ENCODE measurements at places on chromosomes 6 and 20.

DNA sequence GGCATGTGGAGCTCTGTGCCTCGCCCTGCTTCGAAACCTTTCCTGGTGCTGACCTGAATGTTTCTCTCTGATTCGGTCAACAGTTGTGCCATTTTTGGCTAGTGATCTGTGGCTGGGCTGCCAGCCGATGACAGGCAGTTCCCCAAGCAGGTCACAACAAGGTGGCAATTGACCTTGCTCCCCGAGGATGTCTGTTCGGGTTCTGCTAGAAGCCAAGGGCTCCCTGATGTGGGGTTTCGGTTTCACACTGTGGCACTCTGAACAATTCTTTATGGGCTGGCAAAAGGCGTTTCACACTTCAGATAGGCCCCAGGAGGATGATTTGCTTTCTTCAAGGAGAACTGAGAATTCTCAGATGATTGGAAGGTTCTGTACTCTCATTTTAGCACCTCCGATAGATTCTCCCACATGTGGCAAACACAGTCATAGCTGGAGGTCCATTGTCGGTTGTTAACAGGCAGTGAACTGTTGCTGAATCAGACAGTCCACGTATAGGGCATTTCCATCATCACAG lies 135.6 kb downstream of the SLC24A3 start:
- no peak for DNase-seq

GRCh38 chr6:136173519-136174507 lies 76.3 kb downstream of the MTFR2 start:
- DNase-seq: peak; percentile 8

DNA sequence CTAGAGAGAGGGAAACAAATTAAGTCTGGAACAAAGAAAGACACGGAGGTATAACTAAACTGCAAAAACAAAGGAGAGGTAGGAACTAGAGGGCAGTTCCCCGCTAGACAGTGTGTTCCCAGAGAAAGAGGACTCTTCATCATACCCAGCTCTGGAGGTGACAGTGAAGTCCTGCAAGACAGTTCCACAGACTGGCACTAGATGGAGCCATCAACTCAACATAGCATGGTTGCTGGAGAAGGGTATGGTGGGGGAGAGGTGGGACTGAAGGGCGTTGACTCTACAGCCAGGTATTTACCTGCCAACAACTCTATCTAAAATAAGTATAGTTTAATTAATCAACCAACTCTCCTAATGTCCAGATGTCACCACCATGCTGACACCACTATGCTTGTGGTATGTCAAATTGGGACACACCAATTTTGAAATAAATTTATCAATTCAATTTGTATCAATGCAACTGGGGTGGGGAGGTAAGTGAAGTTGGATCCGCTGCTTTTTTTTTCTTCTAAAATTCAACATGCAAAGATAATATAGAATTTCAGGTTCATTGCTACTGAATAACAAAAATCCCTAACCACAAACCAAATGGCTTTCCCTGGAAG lies 9.7 kb downstream of the BACH2 start:
- peak; percentile 67 for DNase-seq

GRCh38 chr6:161189891-161190290 lies 84.0 kb downstream of the AGPAT4 start:
- DNase-seq: no peak

- no peak for DNase-seq
Observed at GRCh38 chr6:74966712-74967111, 239.1 kb downstream of the COL12A1 start.

DNA sequence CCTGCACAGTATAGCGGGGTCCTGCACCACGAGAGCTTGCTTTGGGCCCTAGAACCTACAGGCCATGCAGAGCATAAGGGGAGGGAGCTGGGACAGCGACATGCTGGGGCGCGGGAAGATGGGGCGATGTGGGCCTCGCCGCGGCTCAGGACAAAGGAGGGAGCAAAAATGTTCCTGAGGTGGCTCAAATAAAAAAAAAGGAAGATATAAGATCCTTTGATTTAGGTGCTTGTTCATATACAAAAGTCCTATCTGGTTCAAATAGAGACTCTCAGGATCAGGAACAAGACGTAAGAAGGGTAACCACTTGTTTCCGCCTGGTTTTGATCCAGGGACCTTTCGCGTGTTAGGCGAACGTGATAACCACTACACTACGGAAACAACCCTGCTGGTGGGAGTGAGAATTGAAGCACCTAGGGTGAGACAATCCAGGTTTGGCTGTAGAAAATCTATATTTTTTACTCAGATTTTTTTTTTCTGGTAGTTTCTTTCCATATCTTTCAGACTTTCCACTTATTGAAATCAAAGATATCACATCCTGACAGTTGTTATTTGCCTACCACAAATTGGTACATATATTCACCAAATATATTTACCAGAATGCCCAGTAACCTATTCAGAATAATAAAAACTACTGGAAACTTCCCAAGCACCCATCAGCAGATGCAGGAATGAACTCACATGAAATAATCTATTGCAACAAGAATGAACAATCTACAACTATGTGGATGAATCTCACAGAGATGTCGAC lies 177.9 kb upstream of the ZNF184 start:
- DNase-seq: no peak

DNA sequence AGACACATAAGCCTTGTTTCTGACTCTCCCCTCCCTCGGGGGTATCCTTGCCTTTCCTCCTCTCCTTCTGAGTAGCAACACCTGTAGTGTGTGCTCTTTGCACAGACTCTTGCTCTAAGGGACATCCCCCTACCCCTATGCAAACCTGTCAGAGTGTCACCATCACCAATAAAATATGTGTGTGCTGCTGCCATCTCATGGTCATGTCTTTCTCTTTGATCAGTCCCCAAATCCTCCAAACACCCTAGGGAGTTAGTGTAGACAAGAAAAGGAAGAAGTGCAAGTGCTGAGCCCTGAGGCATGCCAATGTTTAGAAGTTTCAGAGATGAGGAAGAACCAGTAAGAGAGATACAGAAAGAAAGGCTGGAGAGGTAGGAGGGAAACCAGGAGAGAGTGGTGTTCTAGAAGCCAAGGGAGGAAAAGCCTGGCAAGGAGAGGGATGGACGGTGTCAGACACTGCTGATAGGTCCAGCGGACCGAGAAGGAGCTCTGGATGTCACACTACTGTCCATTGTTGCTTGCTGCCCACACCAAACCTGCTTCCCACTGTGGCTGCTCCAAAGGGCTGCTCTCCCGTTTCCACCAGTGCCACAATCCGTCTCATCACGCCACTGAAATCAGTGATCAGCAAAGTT lies 16.4 kb downstream of the TRMT6 start:
- peak; percentile 60 for DNase-seq

DNA sequence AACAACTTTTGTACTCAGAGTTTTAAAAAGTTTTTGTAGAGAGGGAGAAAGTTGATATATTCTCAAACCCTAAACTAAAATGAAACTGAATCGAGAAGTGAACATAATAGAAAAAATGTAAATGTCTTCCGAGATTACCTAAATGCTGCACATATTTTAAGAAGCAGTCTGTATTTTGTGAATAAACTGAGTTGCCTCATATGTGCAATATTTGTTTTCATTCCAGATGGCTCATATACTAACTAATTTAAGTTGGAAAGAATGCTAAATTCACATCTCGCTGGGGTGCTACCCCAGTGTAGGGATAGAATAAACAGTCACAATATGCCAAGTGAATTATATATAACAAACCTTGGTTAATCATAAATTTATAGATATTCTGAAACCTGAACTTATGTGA lies 285.9 kb upstream of the THEMIS start:
- DNase-seq: no peak

GRCh38 chr20:34163307-34163706 lies 51.3 kb upstream of the EIF2S2 start:
- no peak for DNase-seq

DNA sequence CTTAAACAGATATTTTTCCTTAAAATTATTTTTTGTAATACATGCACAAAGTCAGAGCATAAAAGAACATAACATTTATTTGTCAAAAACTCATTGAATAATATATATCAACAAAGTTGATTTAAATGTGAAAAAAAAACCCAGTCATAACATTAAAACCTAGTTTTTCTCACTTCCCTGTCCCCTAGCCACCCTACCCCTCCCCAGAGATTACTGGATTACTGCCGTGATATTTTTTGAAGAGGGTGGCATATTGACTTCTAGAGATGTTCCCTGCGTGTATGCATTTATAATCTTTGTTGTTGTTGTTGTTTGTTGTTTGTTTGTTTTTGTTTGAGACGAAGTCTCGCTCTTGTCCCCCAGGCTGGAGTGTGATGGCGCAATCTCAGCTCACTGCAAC lies 52.4 kb upstream of the ARMC2 start:
- no peak for DNase-seq

- no peak for DNase-seq
Observed at GRCh38 chr6:107419733-107420132, 39.6 kb downstream of the PDSS2 start.

GRCh38 chr6:26516481-26517427 lies 16.7 kb downstream of the BTN1A1 start:
- DNase-seq: no peak

GRCh38 chr6:25138233-25138933 lies 140.8 kb upstream of the CARMIL1 start:
- peak; percentile 92 for DNase-seq

DNA sequence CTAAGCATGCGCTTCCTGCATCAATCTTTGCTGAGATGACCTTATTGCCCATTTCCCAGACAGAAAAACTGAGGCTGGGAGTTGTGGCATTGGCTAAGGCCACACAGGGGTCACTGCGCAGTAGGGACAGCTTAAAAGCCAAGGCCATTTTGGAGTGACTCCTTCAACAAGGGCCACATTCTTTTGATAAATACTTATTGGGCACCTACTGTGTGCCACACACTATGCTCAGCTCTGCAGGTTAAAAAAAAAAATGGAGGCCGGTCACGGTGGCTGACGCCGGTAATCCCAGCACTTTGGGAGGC lies 108.6 kb downstream of the CEBPB start:
- no peak for DNase-seq

DNA sequence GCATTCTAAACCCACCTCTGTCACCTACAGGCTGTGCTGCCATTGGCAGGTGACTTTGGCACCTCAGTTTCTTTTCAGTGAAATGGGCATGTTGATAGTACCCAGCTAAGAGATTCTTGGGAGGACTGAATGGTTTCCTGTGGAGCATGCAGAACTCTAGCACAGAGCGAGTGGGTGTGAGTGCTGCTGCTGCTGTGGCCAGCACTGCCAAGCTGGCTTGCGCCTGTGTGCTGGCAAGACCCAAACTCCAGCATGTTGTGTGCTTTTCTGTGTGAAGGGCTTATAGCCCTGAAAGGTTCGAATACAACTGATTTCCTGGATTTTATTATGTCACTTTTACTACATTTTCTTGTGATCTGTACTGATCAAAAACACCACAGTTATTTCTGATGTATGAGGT lies 78.1 kb upstream of the KIF25 start:
- no peak for DNase-seq

DNA sequence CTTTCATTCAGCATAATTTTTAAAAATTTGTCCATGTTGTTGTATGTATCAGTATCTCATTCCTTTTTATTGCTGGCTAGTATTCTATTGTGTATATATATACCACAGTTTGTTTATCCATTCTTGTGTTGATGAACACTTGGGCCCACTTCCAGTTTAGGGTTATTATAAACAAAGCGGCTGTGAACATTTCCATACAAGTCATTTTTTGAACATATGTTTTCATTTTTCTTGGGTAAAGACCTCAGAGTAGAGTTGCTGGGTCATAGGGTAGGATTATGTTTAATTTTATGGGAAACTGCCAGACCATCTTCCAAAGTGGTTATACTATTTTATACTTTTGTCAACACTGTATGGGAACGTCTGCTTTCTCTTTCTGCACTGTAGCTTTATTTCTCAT lies 55.3 kb downstream of the RBM24 start:
- DNase-seq: no peak

- no peak for DNase-seq
Observed at GRCh38 chr20:60473211-60473610, 515.0 kb downstream of the CDH26 start.

GRCh38 chr6:112008482-112008881 lies 45.4 kb upstream of the CCN6 start:
- no peak for DNase-seq

- no peak for DNase-seq
Observed at GRCh38 chr6:72661411-72661810, 39.5 kb downstream of the KCNQ5 start.

- DNase-seq: no peak
Observed at GRCh38 chr6:168516944-168517741, 76.2 kb downstream of the SMOC2 start.
